AG09319 (cell line): ENCODE measurements at places on chromosomes 16 and 17.

GRCh38 chr16:76654088-76654820 is 377.1 kb downstream of the CNTNAP4 start:
- DNase-seq, result no peak

DNA sequence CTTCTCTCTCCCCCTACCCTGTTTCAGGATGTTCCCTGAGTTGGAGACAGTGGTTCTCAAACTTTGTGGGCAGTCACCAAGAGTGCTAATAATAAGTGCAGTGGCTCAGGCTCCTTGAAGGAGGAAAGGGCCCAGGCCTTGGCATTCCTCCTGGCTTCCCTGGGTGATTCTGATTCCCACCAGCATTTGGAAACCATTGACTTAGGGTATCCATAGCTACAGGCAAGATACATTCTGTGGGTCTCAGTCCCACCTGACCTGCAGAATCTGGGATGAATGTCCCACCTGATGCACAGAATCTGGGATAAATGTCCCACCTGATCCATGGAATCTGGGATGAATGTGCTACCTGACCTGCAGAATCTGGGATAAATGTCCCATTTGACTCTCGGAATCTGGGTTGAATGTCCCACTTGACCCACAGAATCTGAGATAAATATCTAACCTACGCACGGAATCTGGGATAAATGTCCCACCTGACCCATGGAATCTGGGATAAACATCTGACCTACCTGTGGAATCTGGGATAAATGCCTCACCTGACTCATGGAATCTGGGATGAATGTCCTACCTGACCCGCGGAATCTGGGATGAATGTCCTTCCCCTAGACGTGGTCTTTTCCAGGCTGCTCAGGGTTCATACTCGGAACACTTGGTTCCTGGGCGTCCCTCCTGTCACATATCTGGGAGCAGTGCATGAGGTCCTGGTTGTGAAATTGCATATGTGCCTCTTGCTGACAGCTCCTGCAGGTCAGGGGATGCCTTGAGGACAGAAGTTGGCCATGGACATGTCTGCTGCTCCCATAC is 136.7 kb upstream of the HS3ST2 start:
- no peak for DNase-seq

DNA sequence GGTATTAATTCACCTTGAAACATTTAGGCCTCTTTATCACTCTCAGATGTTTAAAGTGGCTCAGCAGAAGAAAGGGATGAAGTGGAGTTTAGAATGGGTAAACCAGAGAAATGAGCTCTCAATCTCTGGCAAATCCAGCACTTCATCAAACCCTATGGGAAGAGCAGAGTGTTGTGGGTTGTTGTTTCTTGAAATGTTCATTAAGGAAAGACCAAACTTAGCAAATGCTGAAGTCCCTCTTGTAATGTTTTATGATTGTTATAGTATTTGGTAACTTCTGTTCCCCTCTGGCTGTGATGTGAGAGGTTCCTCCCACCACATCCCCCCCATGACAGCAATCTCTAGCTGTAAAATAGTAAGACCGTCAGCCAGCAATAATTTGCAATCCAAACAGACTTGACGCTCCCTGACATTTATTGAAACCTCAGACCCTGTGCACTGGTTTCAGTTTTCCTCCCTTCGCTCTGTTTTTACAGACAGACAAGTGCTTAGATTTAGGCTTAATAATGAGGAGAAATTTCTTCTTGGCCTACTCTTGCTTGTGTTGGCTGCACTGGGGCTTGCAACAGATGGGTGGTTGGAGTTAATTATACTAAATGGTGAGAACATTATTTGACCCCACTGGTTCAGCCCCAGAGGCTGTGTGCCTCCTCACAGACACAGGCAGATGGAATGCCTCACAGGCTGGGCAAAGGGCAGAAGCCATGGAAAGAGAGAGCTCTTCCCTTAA is 609.4 kb upstream of the SOX9 start:
- no peak for DNase-seq

DNA sequence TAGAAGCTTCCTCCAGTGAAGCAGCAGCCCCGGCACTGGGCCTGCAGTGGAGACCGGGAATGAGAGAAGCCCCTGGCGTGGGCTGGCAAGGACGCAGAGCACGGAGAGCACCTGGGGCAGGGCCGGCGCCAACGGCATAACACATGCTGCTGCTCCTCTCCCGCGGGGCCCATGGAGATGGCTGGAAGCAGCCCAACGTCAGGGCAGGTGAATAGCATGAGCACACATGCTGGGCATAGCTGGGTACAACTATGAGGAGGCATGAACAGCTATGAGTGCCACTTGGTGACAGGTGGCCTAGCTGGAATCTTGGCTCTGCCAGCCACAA is 46.4 kb downstream of the IRF8 start:
- DNase-seq, result no peak

DNA sequence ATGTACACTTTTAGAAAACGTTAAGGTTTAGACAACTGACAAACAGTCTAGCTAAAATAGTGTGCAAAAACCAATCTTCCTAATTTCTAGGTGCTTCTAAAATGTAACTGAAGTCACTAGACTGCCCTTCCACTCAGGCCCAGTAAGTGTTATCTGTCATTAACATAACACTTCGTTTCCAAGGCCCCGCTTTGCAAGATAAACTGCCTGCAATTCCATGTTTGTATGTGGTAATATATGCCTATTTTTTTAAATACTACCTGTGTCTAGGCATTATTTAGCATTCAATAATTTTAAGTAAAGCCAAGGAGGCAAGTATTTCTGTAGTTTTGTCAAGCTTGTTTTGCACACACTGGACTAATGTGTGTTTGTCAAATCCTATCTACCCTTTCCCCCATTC is 3.2 kb downstream of the USP32 start:
- DNase-seq, result no peak
